ENCODE measurements at places on chromosomes 6 and 20. TPM values are rescaled to one million over a fixed set of nuclear protein-coding genes. Genes with fewer than 3 reads are reported as not detected.

The SLC17A9 gene
- 0.08 TPM for total RNA-seq

The MOG gene
- total RNA-seq = not detected

The MATN4 gene
- 0.08 TPM for total RNA-seq

The ZNF165 gene
- total RNA-seq = 1.3 TPM

The IP6K3 gene
- not detected for total RNA-seq

The GRM1 gene
- total RNA-seq = 0.08 TPM

The ARMH2 gene
- not detected for total RNA-seq

The STX11 gene
- total RNA-seq = 2.2 TPM

The NKX2-4 gene
- total RNA-seq = not detected

The FAM135A gene
- total RNA-seq = 8.6 TPM

The NUP153 gene
- 29.6 TPM for total RNA-seq

The CALHM4 gene
- total RNA-seq = not detected

The KCNK17 gene
- not detected for total RNA-seq

The POPDC3 gene
- 30.1 TPM for total RNA-seq

The LHFPL5 gene
- not detected for total RNA-seq

The C6orf141 gene
- total RNA-seq = 25.8 TPM

The GNAS-AS1 gene
- not detected for total RNA-seq

The SOX12 gene
- 27.9 TPM for total RNA-seq

The SPTLC3 gene
- total RNA-seq = 0.03 TPM

The HBS1L gene
- 28.9 TPM for total RNA-seq

The PNPLA1 gene
- not detected for total RNA-seq

The CGAS gene
- total RNA-seq = 5.5 TPM

The IRF4 gene
- 0.14 TPM for total RNA-seq

The TULP1 gene
- not detected for total RNA-seq

The RGS17 gene
- total RNA-seq = 6.4 TPM

The NHSL1 gene
- 2.7 TPM for total RNA-seq

The TAPBP gene
- 40.6 TPM for total RNA-seq

The EPPIN gene
- total RNA-seq = not detected

The SPAG4 gene
- total RNA-seq = 3.0 TPM

The AGER gene
- total RNA-seq = 1.7 TPM

The OR2B2 gene
- total RNA-seq = not detected

The SLC35F1 gene
- 0.01 TPM for total RNA-seq

The MLIP gene
- not detected for total RNA-seq

The SYNE1 gene
- 41.3 TPM for total RNA-seq

The WFDC10B gene
- total RNA-seq = not detected

The RAB44 gene
- not detected for total RNA-seq

The CALHM6 gene
- not detected for total RNA-seq

The PDYN gene
- total RNA-seq = not detected

The NMBR gene
- total RNA-seq = not detected

The FAM217A gene
- not detected for total RNA-seq

The RREB1 gene
- 7.4 TPM for total RNA-seq

The TTK gene
- total RNA-seq = 18.4 TPM

The SRSF3 gene
- 699 TPM for total RNA-seq

The HEY2 gene
- total RNA-seq = not detected

The MMUT gene
- 5.8 TPM for total RNA-seq

The TXLNB gene
- not detected for total RNA-seq

The MYCT1 gene
- total RNA-seq = 0.06 TPM

The FHL5 gene
- not detected for total RNA-seq

The KLC4 gene
- 6.6 TPM for total RNA-seq

The NOX3 gene
- not detected for total RNA-seq

The ULBP3 gene
- total RNA-seq = 4.0 TPM

The HSPA1L gene
- 2.1 TPM for total RNA-seq

The OR2H2 gene
- not detected for total RNA-seq
